ENCODE measurements at places on chromosomes 5 and 9. TPM values are rescaled to one million over a fixed set of nuclear protein-coding genes. Genes with fewer than 3 reads are reported as not detected.
A peak's percentile ranks its signal among the peaks of the same experiment; 100 is the strongest.

DNA sequence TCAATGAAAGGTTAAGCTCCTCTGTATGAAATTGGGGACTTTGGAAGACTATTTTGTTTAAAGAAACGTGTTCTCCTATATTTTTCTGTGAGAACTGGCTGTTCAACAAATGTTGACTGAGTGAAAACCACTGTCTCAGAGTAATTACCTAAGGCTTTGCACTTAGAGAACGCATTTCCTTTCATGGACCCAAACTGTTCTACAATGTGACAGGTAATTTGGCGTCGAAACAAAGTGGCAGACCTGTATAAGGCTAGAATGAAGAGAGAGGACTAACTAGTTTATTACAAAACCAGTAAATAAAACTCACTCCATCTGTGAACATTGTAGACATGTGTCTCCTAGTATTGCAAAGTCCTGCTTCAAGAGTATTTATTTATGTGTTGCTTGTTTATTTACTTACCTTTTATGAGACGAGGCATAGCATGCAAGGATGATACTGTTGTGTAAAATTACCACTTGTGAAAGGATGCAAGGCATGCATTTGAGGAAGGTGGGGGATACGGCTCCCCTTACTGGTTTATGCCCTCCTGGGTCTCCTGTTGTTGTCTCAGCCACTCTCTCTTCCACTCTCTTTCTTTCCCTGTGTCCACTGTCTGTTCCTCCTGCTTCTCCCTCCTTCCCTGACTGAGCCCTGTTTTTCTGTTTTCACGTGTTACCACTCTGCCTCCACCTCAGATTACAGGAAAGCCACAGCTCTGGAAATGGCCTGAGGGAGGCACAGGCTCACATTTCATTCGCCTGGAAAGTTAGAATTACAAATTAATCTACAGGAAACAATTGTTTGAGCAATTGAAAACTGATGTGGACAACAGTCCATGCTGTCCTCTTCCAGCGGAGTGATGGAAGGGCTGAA is 444.0 kb upstream of the ZNF608 start:
- peak; percentile 17 for DNase-seq

GRCh38 chr9:20394969-20395368 is 227.3 kb downstream of the MLLT3 start:
- no peak for DNase-seq

DNA sequence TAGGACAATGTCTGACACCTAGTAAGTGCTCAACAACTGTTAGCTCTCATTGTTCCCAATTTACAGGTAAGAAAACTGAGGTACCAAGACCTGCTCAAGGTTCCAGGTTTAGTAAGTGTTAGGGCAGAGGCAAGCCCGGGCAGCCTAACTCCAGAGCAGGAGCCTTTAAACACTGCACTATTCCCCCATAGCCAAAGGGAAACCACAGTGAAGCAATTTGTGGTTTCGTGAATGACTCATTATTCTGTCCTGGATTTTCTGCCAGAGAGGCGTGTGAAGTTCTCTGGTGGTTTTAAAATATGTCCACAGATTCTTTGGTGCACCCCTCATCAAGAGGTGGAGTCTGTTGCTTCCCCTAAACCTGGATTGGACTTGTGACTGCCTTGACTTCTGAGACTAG is 1.0 kb upstream of the MCC start:
- DNase-seq, result no peak

The ADAMTSL2 gene
- polyA plus RNA-seq, result 1.4 TPM

The PCDHB14 gene
- 9.5 TPM for polyA plus RNA-seq

The INSYN2B gene
- 2.0 TPM for polyA plus RNA-seq

The PCDHA1 gene
- polyA plus RNA-seq, result not detected

The SVEP1 gene
- 10.1 TPM for polyA plus RNA-seq

The PHYHD1 gene
- 51.6 TPM for polyA plus RNA-seq

The TTC23L gene
- 4.0 TPM for polyA plus RNA-seq

The SPATA24 gene
- polyA plus RNA-seq, result 10.9 TPM

Data from renal cortex interstitium (tissue), 15 donors.